KBM-7 (cell line): ENCODE measurements at places on chromosomes 4 and X.

- DNase-seq = no peak
Measured at GRCh38 chr4:180990931-180991330, 1252.3 kb upstream of the TENM3 start.

DNA sequence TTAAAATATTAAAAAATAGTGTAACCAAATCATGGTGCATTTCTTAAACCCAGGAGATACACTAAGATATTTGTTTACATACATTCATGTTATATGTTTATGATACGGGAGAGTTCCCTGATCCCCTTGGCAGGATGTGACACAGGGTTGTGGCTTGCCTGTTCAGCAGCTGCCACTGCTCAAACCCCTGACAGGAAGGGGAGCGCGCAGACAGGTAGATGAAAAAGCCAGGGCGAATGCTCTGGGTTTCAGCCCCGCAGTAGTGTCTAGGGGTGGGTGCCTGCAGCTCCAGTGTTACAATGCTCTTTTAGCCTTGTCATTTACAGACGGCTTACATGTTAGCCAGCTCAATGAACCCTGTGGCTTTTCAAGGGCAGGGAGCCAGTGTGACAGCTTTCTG, 1343.8 kb upstream of the IGFBP7 start:
- no peak for DNase-seq

DNA sequence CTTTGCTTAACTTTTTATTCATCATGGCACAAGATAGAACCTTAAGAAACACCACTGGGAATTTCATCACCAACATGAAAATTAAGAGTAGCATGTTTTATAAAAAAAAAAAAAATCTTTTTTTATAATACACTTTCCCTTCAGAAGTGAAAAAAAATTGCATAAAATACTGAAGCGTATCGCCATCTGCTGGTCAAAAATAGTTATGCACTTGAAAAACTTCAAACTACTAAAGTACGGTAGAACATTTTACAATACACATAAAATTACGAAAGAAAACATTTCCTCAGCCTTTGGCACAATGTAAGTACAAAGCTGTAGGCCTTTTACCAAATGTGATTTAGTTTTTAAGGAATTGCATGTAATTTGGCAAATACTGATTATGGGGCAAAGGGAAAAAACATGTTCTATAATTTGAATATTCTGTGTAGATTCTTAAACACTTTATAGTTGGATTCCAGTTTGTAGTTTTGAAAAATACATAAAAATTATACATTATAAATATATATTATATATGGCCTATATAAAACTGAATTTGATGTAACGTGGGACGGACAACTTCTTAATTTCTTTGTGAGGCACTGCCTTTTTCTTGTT, 26.5 kb downstream of the HCCS start:
- peak; percentile 50 for DNase-seq

GRCh38 chr4:4721636-4722035, 137.8 kb upstream of the MSX1 start:
- no peak for DNase-seq

GRCh38 chr4:68962868-68963267, 11.3 kb upstream of the UGT2A3 start:
- no peak for DNase-seq

DNA sequence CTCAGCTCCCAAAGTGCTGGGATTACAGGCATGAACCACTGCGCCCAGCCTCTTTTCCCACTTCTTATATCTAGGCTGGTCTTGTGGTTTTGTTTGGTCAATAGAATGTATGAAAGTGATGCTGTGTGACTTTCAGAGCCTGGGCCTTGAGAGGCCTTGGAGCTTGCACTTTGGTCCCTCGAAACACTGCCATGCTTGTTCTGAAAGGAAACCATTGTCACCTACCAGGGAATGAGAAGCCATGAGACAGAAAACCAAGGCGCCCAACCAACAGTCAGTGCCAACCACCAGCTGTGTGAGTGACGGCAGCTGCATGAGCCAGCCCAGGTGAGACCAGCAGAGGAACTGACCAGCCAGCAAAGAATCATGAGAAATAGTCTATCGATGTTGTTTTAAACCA, 57.4 kb downstream of the SCD5 start:
- no peak for DNase-seq

- no peak for DNase-seq
Measured at GRCh38 chr4:23332313-23332712, 557.5 kb downstream of the PPARGC1A start.

- no peak for DNase-seq
Measured at GRCh38 chrX:17692709-17693346, 44.5 kb upstream of the SCML1 start.

GRCh38 chr4:86981789-86982188, 47.0 kb downstream of the AFF1 start:
- peak; percentile 76 for DNase-seq

- DNase-seq = no peak
Measured at GRCh38 chr4:85419103-85419502, 55.8 kb upstream of the ARHGAP24 start.

GRCh38 chr4:168648929-168649328, 152.1 kb downstream of the PALLD start:
- no peak for DNase-seq

DNA sequence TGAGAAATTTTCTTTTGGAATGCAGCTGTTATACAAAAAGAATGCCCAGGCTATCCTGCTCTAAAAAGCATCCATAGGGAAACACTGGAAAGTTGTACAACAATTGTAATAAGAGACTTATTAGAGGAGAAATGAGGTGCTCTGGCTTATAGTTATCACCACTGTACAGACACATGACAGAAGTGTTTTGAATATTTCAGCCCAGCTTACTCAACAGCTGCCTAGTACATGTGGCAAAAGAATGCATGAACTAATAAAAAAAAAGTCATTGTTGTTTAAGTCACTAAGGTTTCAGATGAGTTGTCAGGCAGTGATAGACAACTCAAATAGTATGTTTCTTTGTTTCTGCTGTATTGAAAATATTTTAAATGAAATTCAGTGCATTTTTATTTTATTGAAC, 307.7 kb downstream of the GPM6A start:
- DNase-seq = no peak

DNA sequence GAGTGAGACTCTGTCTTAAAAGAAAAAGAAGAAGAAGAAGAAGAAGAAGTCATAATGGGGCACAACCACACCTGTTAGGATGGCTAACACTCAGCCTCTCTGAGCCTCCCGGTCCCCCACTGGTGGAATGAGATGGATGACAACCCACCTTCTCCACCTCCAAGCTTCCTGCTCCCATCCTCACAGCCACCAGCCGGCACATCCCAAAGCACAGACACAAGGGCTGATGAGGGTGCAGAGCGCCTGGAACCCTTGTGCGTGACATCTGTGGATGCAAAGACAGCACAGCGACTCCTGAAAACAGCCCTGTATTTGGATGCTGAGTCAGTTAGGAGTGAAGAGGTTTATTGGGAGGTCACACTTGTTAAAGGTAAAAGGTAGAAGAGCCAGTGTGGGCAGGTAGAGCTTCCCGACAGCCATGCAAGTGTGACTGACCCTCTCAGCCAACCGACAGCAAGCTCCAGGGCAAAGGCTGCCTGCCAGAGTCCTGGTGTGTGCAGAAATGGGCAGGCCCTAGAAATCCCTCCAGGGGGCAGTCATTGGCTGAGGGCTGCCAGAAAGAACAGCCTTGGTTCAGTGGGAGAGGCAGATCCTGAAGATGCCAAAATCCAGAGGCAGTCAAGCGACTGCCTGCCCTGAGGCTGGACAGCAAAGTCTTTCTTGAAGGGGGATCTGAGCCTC, 26.6 kb upstream of the MAN2B2 start:
- peak; percentile 71 for DNase-seq

DNA sequence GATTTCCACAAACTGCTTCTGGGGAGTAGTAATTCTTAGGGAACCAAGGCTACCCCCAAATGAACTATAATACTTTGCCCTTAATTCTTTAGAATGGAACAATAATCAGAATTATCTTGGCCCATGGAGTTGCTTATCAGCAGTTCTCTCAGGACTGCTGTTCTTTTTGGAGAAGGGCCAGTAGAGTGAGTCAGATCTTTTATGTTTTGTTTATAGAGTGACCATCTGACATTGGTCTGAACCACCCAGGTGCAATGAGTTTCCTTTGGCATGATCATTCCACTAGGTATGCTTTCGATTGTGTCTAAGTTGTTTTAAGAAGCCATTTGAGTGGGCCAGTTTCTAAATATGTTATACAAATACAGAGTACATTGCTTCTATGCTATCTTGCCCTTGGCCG, 31.8 kb downstream of the PRRG1 start:
- no peak for DNase-seq

DNA sequence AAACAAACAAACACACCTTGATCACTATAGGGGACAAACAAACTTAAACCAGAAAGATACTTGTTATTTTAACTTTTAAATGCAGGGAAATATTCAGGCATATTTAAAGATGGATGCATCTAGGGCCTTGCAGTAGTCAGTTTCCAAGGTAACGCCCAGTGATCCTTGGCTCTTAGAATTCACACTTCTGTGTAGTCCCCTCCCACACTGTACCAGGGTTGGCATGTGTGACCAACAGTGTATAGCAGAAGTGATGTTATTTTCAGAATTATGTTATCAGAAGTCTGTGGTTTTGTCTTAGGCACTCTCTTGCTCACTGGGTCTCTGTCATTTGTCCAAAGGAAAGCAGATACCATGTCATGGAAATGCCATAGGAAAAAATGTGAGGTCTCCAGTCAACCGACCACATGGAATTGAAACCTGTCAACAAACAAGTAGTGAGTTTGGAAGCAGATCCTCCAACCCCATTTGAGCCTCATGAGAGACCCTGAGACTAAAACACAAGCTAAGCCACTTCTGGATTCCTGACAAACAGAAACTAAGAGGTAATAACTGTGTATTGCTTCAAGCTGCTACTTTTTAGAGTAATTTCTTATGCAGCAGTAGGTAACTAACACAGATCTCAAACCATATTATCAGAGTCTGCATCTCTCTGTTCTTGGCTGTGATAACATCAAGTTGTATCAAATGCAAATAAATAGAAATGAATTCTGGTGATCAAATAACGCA, 670.3 kb downstream of the KCTD8 start:
- DNase-seq = no peak

DNA sequence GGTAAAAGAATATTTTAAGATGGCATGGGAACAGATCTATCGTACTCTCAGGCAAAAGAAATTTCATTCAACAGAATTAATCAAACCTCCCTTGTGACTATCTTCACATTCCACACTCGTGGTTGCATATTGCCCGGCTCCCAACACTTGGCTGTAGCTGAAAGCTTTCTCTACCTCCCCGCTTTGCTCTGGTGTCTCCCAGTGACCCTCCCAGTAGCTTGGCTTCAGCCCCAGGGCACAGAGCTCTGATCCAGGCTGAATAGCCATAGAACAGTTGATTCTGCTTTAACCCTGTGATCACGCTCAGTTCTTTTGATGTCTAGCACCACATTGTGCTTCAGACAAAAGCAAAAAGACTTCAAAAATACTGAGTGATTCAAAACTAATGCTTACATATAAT, 24.6 kb downstream of the SLC7A11 start:
- no peak for DNase-seq

DNA sequence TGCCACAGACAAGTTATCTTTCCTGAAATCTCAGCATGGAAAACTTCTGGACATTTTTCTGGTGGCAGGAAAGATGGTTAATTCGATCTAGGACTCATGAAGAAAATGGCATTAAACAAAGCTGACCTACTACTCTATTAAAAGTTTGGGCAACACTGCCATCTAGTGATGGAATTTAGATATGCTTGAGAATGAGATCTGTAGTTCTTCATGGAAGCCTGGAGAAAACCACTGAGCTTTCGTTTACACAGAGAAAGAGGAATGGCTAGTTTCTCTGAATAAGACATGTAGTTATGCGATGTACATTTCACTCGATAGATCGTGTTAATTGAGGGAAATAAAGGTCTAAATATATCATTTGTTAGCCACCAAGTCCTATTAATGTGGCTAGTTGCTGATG, 51.7 kb upstream of the CHRDL1 start:
- peak; percentile 86 for DNase-seq
